NCI-H187 treated with DMSO at 0.1 percent for 48 hours (cell line): ENCODE measurements at places on chromosomes 2 and 18.

- no peak for DNase-seq
Measured at GRCh38 chr18:45761512-45762114, 37.6 kb downstream of the SLC14A1 start.

- no peak for DNase-seq
Measured at GRCh38 chr18:34493566-34494358, 216.3 kb upstream of the DTNA start.

DNA sequence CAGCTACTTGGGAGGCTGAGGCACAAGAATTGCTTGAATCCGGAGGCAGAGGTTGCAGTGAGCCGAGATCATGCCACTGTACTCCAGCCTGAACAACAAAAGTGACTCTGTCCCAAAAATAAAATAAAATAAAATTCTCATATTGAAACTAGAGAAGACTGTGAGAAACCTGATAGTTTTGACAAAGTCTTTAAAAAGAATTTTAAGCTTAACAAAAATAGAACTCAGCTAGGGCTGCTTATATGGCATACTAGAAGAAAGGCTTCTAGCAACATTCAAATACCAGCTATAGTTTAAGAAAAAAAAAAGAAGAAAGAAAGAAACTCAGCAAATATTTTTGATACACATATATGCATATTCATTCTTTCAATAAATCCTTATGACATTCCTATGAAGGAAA lies 13.6 kb downstream of the HADHA start:
- no peak for DNase-seq

DNA sequence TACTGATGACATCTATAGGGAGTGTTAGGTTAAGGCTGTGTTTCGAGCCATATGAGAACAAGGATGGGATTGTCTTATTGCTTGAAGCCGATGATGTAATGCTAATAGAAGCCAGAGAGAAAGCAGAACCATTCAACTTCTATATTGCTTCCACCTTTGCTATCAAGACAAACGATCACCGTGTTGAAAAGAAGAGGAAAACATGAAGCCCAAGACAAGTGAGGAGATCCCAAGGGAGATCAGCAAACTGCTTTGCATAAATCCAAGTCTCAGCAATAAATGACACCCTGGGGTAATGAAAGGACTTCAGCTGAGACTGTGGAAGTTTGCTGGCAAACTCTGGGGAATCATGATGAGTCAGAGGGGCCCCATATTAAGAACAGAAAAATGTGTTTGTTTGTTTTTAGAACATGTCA lies 206.2 kb downstream of the NCKAP5 start:
- DNase-seq, result no peak

DNA sequence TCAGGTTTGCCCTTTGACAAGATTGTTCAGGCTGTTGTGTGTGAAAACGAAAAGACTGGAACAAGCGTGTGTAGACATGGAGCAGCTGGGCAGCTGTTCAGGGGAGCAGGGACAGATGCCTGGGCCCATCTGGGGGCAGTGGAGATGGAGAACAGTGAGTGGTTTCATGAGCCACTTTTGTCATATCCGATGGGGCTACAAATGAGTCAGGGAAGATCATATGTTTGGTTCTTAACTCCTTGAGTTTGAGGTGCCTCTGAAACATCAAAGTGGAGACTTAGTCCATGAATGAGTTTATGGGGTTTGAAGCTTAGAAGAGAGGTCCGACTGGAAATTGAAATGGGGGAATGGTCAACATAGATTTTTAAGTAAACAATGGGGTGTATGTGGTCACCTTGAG lies 9.3 kb upstream of the PLB1 start:
- DNase-seq, result no peak

DNA sequence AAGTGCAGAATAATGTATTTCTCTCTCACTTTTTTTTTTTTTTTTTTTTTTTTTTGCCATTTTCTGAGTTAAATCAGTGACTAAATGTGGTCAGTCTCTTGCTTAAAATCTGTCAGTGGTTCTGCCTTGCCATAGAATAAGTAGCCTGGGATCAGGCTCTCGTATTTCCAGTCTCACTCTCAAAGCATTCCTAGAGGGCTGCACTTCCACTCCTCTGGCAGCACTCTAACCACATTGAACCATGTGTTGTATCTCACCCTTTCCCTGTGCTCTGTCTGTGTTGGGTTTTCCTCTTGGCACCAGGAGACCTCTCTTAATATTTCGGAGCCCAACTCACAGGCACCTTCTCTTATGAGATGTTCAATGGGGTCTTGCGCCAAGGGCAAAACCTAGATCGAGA lies 304.4 kb downstream of the CTNNA2 start:
- no peak for DNase-seq

- DNase-seq, result no peak
Measured at GRCh38 chr2:185372188-185372587, 366.4 kb upstream of the FSIP2 start.

DNA sequence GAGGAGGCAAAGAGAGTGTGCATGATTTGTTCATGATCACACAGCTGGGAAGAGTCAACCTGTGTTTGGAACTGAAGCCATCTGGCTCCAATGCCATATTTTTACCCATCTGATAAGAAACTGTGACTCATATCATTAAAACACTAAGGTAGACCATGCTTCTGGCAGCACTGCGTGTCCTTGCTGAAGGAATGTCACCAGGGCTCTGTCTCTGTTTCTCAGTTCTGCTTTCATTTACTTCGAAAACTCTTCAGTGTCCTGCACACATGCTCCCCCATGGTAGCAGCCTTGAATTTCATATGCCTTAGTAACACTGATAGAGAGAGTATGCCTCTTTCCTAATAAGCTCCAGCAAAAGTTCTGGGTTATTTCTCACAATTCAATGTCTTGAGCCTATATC lies 830.4 kb downstream of the DCDC2C start:
- no peak for DNase-seq

- DNase-seq, result no peak
Measured at GRCh38 chr2:179393481-179393880, 128.8 kb upstream of the SESTD1 start.

GRCh38 chr2:65413610-65414009 lies 18.8 kb downstream of the SPRED2 start:
- DNase-seq, result no peak

- DNase-seq, result no peak
Measured at GRCh38 chr2:226683196-226683595, 116.4 kb downstream of the IRS1 start.

DNA sequence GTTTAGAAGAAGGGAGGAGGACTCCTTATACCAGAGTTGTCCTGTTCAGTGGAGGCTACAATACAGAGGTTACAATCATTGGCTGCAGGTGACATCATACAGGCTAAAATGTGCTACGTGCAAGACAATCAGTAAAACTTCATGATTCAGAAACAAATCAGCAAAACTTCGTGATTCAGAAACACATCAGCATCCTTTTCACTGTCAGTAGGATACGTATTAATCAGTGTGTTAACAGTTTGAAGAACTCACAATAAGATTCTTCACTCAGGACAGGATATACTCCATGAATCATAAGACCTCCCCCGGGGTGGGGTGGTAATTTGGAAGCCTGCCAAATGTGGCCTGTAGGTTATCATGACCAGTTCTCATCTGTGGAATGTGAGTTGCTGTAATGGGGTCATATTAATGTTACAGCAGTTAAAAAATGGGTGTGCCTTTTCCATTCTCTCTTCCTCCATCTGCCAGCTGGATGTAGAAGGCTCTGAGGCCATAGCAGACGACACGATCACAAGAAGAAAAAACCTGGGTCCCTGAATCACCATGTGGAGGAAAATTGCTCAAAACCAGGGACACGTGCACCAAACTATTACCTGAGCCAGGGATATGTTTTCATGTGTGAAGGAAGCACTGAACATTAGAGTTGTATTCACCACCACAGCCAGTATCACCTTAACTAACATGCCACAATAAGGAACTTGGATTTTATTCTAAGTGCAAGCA lies 134.8 kb upstream of the CREB1 start:
- DNase-seq, result no peak

DNA sequence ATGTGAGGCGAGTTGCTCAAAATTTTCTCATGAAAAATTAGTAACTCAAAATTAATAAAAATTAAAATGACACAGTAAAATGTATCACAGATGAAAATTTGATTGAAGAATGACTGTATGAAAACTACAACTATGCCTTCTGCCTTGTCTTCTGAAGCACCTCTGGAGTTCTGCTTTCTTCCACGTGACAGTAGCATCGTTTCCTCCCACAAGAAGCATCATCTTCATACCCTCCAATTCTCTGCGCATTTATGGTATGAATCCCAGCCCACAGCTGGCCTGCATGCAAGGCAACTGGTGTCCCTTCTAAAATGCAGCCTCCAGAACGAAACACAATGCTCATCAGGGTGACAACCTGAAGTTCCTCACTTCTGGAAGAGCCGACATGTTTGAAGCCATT lies 189.9 kb downstream of the MYO1B start:
- no peak for DNase-seq

- no peak for DNase-seq
Measured at GRCh38 chr2:107086497-107086896, 200.5 kb upstream of the ST6GAL2 start.

- no peak for DNase-seq
Measured at GRCh38 chr2:142130111-142131009, 456 bp downstream of the LRP1B start.

DNA sequence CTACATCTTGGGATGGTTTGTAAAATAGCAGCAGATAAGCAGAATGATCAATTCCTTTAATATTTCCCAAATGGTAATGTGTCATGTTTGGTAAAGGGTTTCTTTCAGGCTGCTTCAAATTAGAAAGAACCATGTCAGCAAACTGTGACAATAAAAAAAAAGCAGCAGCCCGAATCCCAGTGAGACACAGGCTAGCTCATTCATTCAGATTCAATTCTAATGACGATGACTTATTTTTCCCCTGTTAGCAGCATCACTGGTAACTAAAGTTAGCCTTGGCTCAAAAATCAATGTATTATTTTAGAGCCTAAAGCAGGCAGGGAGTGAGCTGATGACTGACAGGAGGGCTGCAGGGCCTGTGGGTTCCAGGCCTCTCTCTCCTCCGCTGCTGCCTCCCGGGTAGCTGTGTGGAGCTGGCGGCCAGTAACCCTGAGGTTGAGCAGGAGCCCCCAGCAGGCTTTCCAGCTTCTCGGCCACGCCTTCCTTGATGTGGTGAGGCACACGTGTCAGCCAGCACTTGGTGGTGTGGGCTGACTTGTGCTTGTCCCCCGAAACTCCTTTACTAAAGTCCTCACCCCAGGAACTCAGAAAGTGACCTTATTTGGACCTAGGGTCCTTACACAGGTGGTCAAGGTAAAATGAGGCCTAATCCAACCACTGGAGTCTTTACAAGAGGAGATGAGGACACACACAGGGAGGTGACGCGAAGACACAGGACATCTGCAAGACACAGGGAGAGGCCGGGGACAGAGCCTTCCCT lies 120.5 kb upstream of the HS6ST1 start:
- DNase-seq, result no peak

- DNase-seq, result no peak
Measured at GRCh38 chr2:232891621-232892071, 21.6 kb downstream of the SNORC start.

DNA sequence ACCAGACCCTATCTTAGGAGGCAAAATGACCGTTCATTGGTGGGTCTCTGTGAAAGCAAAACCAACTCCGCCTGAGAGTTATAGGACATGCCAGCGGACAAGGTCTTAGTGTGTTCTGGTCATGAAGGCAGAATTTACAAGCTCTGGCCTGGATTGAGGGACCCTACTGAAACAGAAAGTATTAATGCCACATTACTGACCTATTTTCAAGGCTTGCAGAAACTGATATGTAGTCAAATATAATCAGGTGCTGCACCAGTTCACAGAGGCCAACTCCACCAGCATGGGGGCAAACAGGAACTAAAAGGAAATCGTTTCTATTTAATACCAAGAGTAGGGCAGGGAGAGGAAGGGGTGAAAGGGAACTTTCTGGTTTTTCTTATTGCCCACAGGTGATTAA lies 19.7 kb downstream of the TYMS start:
- no peak for DNase-seq

DNA sequence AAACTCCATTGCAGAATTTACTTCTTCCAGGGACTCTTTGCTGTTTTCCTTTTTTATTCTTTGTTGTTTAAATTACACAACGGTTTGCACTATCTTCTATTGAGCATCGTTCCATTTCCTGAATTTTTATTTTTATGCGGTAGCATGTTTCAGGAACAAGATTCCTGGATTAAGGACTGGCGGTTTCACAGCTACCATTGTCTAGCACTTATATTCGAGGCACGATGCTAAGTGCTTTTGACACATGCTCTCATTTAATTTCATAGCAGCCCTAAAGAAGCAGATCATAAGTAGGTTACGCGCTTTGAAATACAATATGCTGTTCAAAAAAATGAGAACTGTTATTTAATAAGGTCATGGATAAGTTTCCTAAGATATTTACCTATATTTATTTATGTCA lies 354.4 kb downstream of the ARL6IP6 start:
- no peak for DNase-seq

GRCh38 chr2:215417400-215417951 lies 18.4 kb downstream of the FN1 start:
- no peak for DNase-seq
